ENCODE measurements at places on chromosomes 16 and 17.

DNA sequence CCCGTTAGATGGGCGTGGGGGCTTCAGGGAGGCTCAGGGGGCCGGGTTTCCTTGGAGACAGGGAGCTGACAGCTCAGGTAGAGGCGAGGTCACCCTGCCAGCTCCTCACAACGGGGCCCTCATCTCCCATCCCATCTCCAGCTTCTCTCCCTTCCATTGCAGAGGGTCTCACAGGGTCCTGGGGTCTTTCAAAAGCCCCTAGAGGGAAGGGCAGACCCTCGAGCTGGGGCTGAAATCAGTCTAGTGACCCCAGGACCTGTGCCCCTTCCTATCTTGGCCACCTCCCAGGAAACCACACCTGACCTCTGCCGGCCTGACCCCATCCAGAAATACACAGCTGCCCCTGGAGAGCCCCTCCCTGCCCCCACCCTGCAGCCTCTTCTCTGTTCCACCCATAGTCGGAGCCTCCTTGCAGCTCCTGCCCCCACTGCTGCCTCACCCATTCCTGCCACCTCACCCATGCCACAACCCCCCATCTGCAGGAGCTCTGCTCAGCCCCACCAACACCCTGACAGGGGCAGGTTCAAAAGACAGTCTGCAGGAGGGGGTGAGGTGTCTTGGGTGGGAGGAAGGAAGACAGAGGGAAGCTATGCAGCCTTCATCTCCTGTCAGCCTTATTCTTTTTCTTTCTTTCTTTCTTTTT lies 23.4 kb downstream of the PIK3R5 start:
- no peak for DNase-seq

- DNase-seq: no peak
Observed at GRCh38 chr16:52466994-52467393, 79.9 kb downstream of the TOX3 start.

DNA sequence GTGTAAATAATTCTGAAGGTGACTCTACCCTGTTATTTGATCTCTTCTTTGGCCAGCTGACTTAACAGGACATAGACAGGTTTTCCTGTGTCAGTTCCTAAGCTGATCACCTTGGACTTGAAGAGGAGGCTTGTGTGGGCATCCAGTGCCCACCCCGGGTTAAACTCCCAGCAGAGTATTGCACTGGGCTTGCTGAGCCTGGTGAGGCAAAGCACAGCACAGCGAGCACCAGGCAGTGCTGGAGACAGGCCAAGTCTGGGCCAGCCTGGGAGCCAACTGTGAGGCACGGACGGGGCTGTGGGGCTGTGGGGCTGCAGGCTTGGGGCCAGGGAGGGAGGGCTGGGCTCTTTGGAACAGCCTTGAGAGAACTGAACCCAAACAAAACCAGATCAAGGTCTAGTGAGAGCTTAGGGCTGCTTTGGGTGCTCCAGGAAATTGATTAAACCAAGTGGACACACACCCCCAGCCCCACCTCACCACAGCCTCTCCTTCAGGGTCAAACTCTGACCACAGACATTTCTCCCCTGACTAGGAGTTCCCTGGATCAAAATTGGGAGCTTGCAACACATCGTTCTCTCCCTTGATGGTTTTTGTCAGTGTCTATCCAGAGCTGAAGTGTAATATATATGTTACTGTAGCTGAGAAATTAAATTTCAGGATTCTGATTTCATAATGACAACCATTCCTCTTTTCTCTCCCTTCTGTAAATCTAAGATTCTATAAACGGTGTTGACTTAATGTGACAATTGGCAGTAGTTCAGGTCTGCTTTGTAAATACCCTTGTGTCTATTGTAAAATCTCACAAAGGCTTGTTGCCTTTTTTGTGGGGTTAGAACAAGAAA lies 5.1 kb downstream of the STH start:
- no peak for DNase-seq

DNA sequence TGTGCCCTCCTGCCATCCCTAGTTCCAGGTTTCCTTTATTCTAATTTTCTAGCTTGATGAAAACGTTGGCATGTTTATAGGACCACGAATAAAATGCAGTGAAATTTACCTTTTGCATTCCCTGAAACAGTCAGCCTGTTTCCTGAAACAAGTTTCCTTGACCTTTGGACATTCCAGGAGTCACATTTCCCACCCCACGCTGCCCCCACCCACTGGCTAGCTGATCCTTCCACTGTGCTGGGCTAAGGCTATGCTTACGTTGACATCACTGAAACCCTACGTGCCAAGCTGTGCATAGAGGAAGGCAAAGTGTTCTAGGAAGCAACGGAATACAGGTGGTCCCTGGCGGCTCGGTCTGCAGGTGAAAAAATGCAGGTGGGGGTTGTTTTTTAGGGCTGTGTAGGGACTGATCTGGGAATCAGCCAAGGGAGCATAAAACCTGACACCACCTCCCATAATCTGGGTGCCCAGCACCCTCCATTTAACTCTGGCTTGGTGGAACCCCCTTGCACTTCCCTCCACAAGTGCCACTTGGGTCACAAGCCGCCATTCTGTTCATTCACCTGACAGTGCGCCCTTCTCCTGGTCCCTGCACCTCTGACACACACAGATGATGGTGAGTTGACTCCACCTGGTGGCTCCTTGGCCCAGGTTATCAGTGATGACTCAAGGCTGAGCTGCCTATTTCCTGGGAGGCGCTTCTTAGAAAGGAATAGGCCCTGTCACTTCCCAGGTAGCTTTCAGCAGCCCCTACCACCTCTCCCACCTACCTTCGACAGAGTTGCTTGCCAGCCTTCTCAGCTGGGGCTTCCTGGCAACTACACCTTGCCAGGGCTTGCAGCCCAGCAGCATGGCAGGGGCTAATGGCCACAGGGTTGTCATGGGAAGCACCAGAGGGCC lies 83.7 kb downstream of the N4BP1 start:
- DNase-seq: peak; percentile 86

GRCh38 chr16:19846436-19846835 lies 38.2 kb downstream of the GPRC5B start:
- DNase-seq: no peak

DNA sequence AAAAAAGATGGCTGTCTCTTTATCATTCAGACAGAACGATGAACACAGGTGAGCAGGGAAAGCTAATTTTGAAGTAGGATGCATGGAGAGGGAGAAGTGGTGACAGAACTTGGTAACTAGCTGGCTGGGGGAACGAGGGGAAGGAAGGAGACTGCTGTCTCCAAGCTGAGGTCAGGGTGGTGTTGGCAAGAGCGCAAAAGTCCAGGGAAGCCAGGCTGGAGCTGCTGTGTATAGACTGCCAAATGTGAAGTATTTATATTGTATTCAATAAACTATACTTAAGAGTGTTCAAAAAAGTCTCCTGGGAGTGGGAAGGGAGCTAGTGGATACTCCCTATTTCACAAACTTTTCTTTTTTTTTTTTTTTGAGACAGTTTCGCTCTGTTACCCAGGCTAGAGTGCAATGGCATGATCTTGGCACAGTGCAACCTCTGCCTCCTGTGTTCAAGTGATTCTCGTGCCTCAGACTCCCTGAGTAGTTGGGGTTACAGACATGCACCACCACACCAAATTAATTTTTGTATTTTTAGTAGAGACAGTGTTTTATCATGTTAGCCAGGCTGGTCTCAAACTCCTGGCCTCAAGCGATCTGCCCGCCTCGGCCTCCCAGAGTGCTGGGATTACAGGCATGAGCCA lies 8.2 kb downstream of the TMEM106A start:
- no peak for DNase-seq

- DNase-seq: no peak
Observed at GRCh38 chr16:89994389-89994720, 24.9 kb downstream of the DBNDD1 start.

All from islet precursor cell (in vitro differentiated cells).